ENCODE measurements at places on chromosomes 3 and 15.

GRCh38 chr15:85284497-85284896 is 95.9 kb upstream of the AKAP13 start:
- DNase-seq, result no peak

GRCh38 chr15:57820119-57820518 is 113.6 kb downstream of the POLR2M start:
- no peak for DNase-seq

DNA sequence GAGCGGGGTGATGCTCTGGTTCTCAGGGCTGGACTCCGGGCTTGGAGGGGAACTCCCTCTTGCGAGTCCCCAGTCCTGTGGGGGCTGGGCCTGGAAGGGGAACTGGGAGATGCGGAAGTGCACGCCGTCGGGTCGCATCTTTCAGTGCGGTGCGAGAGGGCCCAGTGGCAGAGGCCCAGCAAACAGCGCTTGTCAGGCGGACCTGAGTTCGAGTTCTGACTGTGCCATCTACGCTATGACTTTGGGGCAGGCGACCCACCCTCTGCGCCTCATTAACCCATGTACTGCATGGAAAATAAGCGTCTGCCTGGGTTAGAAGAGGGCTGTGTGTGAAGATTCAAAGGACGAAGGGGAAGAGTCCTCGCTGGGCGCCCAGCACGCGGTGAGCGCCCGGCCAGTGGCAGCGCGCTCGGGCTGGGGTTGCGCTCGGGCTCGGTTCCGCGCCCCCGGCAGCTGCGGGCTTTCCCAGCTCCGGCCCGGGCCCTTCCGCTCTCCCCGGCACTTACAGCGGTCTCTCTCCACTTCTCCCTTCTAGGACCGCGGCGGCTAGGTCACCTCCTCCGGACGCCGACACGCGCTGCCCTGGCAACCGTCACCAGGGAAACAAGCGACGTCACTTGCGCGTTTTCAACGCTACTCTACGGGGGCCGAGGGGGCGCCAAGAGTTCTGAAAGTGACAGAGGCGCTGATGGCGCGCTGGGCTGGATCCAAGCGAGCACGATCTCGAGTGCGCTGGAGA is at the start of gene CCDC13:
Gene CCDC13 (minus strand): TSS at position 584 of the 739 bp plus-strand sequence. CDS start 14,908 bp downstream, outside the sequence.
- peak; percentile 83 for DNase-seq

- DNase-seq, result no peak
Measured at GRCh38 chr3:8888301-8888915, 74.9 kb downstream of the RAD18 start.

DNA sequence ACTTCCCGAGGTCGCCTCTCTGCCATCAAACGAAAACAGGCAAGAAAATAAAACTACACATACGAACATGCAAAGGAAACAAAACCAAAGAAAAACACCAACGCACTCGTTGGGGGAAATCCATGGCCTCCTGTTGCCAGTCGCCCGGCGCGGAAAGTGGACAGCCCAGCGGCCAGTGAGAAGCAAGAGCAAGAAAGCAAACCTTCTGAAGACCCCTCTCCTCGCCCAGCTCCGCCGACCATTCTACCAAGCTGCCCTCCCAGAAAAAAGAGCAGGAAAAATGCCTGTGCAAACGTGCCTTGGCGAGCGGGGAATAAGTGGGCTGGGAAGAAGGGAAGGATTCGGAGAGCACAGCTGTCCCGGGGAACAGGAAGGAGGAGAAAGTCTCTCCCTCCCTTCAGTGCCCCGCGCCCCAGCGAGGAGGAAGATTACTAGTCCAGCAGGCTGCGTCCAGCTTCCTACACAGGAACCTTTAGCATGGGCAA is 802 bp upstream of the NECTIN3 start:
- no peak for DNase-seq

DNA sequence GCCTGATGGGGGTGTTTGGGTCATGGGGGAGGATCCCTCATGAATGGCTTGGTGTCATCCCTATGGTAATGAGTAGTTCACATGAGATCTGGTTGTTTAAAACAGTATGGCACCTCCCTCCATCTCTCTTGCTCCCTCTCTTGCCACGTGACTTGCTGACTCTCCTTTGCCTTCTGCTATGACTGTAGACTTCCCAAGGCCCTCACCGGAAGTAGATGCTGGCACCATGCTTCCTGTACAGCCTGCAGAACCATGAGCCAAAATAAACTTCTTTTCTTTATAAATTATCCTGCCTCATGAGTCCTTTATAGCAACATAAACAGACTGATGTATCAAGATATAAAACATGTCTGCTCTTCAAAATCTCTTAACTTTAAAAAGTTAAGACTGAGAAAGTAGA is 96.1 kb downstream of the TFDP2 start:
- DNase-seq, result no peak

DNA sequence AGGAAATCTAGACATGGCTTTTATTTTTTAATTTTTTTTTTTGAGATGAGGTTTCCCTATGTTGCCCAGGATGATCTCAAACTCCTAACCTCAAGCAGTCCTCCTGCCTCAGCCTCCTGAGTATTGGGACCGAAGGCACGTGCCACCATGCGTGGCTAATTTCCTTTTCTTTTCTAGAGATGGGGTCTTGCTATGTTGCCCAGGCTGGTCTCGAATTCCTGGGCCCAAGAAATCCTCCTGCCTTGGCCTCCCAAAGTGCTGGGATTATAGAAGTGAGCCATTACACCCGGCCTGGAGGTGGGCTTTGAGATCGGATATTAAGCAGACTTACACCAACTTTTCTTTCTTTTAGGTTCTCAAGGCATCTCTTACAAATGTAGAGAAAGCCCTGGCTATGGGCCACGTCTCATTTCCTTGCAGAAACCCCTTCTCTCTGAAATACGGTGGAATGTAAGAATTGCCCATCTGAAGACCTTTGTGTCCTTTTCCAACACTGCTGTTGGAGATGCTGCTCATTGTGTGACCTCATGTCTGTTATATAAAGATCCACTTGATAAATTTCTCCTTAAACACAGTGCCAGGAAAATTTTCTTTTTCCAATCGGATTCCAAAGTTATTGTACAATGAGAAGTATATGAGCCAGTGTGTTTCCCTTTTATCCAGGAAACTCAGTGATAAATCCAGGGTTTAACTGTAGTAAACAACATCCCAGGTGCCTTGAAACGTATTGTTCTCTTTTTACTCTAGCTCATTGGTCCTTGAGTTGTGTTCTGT is 36.8 kb upstream of the CFAP161 start:
- no peak for DNase-seq

DNA sequence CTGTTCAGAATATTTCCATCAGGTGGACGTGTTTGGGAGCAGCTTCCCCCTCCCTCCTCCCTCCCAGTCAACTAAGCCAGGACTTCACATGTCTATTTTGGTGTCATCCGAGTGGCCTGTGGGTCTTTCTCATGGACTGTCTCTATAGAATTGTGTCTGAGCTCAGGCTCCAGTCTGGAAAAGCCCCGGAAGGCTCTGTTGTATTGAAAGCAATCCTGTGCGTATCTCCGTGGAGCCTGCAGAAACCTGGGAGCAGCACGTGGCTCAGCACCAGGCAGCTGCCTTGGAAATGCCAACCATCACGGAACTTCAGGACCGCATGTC is 25.2 kb downstream of the COLQ start:
- DNase-seq, result peak; percentile 79

DNA sequence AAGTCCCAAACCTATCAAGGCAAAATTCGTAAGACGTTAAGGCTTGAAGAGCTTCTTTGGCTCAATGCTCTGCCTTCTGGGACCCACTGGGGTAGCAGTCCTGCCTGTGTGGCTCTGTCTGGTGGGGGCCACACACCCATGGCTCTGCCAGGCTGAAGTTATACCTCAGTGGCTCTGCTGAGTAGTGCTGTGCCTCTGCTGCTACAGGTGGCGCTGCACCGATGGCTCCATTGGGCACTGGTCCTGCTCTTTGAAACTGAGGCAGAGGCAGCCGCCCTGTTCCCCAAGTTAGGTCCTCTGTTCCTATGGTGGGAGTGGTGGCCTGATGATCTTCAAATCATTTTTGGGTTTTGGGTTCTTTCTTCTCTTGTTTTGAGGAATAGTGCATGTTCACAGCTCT is 68.0 kb upstream of the AP4E1 start:
- no peak for DNase-seq

GRCh38 chr3:13150624-13151023 is 77.4 kb upstream of the IQSEC1 start:
- no peak for DNase-seq

DNA sequence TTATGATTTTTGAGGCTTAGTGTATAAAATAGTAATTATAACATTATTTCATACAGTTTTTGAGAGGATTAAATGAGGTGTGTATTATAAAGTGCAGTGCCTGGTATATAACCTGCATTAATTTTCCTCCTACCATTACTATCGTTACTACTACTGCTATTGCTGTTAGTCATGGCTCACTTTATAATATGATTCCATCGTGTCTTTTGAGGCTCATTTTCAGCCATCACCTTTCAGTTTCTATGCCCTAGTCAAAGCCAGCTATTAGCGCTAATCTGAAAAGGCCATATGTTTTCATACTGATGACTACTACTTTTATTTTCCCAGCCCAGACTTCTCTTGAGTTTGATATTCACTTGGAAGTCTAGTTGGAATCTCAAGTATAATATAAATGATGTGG is 5.5 kb downstream of the MEF2A start:
- no peak for DNase-seq

DNA sequence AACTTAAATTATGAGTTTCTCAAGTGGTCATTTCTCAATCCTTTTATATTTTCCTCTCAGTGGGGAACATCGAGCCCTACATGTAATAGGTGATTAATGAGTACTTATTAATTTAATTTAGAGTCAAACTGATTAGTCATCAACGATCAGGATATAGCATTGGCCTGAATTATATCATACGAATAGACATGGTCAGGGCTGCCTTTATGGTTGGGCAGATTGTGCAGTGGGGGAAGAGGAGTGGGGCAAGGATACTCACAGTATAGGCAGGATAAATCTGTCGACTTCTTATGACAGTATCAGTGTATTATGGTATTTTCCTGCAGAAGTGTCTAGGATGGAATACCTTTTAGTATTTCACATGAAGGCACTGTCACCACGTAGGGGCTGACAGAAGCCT is 27.0 kb downstream of the C2CD4A start:
- peak; percentile 23 for DNase-seq

- DNase-seq, result no peak
Measured at GRCh38 chr3:143332026-143332425, 212.5 kb downstream of the CHST2 start.

GRCh38 chr15:69165637-69166025 is 5.2 kb downstream of the GLCE start:
- no peak for DNase-seq

GRCh38 chr3:158269942-158270341 is 160.1 kb downstream of the RSRC1 start:
- no peak for DNase-seq

DNA sequence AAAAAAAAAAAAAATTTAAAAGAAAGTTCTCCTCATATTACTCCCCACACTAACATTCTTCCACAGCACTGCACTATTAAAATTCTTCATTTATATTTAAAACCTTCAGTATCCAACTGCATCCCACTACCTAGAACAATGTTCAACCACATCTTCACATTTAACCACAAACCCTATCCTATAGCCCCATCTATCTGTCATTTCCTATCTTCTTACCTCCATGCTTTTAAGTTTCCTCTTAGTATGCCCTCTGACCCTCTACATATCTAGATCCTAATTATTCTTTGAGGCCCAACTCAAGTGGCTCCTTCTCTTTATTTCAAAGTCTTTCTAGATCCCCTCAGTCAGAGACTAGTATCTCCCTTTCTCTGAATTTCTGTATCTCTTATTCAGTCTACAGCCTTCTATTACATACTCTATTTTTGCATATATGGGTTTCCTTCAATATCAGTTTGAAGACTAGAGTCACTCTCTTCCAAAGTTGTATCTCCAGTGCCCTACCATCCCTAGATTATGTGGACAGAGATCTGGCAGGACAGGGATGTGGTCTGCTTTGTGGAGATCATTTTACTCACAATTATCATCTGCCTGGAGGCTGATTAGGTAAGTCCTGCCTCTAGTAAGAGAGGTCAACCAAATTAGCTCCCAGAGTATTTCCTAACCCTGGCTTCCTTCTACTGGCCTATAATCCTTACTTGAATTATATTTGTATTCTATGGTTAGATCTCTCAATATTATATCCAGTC is 1.4 kb downstream of the CIAO2A start:
- no peak for DNase-seq

DNA sequence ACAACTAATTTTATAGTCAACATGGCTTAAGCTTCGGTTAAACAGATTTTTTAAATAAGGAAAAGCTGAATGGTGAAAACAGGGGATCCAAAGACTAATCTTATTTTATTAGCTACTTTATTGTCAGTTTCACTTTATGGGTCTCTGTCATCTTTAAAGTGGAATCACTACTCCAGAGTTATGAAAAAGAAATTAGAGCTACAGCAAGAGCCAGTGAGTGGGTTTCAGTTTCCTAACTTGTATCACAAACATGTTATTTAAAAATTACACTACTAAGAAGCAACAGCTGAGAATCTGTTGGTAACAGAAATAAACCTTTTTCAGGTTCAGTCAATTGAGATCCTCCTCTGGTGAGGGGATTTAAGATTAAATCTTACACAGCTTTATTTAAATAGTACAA is 10.0 kb downstream of the PHC3 start:
- DNase-seq, result no peak

DNA sequence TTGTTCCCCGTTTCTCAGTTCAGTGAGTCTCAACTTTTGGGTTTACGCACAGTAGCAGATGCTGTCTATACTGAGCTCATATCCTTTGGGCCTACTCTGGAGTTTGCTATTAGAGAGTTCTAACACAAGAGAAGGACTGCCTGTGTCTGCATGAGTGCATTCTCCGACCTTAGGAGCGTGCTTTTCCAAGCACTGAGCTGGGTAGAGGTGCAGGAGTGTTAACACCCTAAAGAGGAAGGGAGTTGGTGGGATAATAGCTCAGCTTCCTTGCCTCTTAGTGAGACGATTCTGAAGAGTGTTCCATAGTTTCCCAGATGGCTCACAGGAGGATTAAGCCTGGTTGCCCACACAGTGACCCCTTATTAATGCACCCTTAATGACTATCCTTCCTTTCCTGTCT is 6.9 kb upstream of the OXSR1 start:
- DNase-seq, result no peak

GRCh38 chr15:100973351-100974111 is 54.4 kb downstream of the LRRK1 start:
- no peak for DNase-seq

GRCh38 chr3:152957491-152957890 is 122.6 kb downstream of the P2RY1 start:
- no peak for DNase-seq

GRCh38 chr15:31392761-31393401 is 66.2 kb downstream of the KLF13 start:
- no peak for DNase-seq

- no peak for DNase-seq
Measured at GRCh38 chr15:89016549-89017041, 71.7 kb upstream of the ABHD2 start.

DNA sequence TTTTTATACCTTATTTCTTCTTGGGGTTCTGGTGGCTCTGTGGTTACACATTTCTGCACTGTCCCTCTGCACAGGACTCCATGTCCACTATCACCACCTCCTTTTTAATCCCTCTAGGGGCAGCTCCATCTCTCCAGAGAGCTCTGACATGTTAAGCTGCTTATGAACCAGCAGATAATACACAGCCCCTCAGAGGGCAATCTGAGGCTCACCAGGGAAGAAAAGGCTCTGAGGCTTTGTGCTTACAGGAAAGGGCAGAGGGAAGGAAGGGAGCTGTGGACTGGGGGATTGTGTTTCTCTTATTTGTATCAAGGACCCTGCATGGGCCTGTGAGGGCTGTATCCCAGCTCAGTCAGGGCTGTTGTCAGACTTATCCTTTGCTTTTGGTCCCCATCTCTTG is 164.5 kb downstream of the EPHB1 start:
- no peak for DNase-seq

GRCh38 chr3:23055733-23056376 is 147.3 kb upstream of the UBE2E2 start:
- DNase-seq, result no peak

All from NCI-H2227 treated with DMSO at 0.1 percent for 48 hours (cell line).